NCI-H524 treated with DMSO at 0.1 percent for 48 hours (cell line): ENCODE measurements at places on chromosomes 1 and 21.

DNA sequence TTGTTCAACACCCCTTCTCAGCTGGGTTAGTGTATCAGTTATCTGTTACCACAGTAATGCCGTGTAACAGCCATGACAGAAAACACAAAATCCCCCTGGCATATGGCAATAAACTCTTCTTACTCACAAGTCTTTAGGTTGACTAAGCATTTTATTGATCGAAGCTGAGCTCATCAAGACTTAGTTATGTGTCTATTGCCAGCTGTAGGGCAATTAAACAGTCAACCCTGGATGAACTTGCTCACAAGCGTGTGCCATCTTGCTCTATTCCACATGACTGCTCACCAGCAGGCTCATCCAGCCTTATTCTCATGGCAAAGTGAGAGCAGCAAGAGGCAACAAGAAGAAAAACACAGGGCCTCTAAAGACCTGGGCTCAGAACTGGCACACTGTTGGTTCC is 333.8 kb upstream of the PTBP2 start:
- DNase-seq, result no peak

- no peak for DNase-seq
Observed at GRCh38 chr1:229547542-229547941, 11.0 kb downstream of the ABCB10 start.

- peak; percentile 59 for DNase-seq
Observed at GRCh38 chr1:162661336-162661735, 29.1 kb downstream of the DDR2 start.

DNA sequence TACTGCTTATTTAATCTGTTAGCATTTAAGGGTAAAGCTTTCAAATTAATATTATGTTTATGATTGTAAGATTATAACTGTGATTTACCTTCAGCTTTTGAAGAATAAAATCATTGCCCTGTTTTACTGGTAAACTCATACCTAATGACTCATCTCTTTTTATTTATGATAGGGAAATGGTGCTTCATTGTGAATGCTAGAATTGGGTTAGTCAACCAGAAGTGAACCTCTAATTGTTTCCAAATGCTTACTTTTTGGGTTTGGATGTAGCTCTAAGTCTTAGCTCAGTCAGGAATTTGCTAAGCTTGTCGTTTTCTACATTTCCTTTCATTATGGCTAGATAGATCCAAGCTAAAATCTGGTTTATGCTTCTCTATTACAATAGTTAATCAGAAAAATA is 59.4 kb downstream of the SLC30A7 start:
- no peak for DNase-seq

- no peak for DNase-seq
Observed at GRCh38 chr1:184062640-184063286, 11.2 kb downstream of the TSEN15 start.

DNA sequence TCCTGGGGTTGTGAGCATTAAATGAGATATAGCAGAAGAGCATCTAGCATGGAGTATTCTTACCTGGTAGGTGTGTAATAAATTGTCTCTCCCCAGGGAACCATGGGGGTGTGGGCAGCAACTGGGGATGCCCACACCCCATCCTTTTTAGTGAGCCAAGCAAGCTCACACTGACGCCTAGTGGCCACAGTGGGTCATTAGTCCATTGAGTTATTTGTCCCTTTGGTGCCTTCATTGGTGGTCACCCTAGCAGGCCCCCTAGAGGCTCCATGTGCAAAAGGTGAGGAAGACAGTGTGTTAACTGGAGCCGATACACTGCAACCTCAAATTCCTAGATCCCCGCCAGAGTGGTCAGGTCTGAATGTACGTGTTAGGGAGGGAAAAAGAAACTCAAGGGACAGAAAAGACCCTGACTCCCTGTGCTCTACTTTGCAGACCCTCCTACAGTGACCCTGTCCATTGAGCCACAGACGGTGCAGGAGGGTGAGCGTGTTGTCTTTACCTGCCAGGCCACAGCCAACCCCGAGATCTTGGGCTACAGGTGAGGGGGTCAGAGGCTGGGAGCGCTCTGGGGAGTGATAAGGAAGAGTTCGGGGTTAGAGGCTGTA is 93.3 kb upstream of the CD1D start:
- no peak for DNase-seq

DNA sequence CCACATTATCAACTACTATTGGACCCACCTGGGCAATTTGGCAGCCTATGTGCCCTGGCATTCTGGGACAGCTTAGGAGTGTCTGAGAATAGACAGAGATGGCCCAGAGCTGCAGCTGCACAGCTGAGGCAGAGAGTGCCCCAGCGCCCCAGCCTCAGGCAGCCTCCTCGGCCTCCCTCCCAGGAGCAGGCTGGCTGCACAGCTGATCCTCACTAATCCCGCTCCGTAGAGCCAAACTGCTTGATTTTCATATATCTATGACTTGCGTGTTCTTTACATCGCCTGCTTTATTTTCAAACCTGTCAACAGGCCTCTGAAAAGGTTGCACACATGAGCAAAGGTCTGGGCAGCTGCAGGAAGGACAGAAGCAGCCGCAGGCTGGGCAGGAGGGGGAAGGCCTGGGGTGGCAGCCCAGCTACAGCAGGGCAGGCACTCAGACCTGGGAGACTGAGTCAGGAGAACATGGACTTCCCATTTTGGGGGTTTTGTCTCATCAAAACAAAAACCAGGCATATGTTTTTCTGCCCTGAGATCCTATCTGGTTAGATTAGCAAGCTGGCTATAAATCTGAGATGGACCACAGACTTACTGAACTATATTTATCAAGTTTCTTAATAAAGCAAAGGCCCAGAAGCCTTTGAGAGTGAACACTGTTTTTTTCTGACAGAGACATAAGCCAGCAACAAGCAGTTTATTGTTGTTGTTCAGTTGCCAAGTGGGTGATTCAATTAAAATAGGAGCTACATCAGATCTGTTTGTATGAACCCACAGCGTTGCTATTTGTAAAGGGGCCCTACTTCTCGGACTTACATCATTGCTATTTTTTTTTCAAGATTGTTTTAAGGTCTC is 301.8 kb upstream of the DUSP10 start:
- DNase-seq, result no peak

DNA sequence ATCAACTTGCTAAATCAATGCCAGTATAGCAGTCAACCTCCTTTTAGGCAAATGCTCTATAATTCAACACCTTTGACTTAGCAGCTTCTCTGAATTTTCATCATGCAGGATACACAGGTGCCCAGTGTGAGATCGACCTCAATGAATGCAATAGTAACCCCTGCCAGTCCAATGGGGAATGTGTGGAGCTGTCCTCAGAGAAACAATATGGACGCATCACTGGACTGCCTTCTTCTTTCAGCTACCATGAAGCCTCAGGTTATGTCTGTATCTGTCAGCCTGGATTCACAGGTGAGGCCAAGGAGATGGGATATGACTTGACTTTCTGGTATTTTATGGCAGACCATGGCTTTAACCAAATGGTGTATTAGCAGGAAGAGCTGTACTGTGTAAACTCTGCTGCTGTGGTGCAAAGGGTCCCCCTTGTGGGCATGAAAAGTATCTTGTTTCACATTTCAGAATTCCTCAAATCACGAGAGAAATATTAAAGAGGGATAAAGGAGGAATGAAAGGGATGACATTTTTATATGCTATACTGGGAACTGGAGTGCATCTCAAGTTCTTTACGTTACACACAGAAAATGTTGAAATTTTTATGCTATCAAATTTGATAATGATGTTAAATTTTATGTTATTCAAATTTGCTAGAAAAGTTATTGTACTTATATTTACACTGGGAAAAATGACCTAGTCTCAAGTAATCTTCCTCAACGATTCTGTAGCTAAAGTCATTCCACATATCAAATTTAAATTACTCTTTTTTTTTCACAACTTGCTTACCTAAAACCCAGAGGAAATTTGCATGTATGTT is 88.9 kb downstream of the CRB1 start:
- peak; percentile 8 for DNase-seq

- no peak for DNase-seq
Observed at GRCh38 chr1:156945881-156946661, 25.6 kb downstream of the LRRC71 start.

GRCh38 chr1:101022294-101022693 is 3.3 kb downstream of the DPH5 start:
- no peak for DNase-seq

DNA sequence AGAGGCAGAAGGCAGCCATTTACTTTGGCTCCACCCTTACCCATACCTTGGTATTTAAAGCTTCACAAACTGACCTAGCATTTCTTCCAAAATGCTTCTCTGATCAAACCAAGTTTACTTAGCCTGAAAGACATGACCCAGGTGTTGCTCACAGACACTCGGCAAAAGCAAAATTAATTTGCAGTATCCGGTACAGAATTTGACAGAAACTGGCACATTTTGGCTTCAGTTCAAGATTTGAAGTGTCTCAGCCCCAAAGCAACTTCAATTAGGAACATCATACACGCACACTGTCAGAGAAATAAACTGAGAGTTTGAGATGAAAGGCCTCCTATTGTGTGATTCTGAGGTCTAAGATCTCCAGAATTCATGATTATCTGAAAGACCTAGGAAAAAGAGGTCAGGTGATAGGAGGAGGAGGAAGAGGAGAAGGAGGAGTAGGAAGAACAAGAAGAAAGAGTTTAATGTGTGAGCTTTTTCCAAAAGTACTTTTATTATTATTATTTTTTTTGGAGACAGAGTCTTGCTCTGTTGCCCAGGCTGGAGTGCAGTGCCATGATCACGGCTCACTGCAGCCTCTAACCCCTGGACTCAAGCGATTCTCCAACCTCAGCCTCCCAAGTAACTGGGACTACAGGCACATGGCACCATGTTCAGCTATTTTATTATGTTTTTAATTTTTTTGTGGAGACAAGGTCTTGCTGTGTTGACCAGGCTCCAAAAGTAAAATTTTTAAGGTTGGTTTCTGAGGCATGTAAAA is 143.6 kb downstream of the SLC45A1 start:
- DNase-seq, result no peak
